GM12878 (cell line): ENCODE measurements at places on chromosomes 5 and 9.

DNA sequence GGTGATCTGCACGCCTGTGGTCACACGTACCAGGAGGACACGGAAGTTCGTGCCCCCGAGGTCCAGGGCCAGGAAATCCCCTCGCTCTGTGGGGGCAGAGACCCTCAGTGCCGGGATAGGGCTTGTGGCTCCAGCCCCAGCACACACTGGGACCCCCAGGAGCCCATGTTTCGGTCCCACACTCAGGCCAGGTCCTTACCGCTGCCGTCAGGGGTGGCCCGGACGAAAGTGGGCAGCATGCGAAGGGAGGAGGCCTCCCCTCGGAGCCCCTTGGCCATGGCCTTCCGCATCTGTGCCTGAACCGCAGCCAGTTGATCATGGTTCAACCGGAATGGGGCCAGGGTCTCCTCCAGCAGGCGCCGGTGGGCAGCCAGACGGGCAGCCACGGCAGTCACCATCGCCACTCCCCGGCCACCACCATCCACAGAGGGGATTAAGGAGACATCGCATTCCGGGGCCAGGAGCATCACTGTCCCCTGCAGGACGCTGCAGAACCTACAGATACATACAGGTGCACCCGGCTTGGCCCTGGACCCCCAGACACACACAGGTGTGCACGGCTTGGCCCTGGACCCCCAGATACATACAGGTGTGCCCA is 11.8 kb downstream of the HK3 start:
- no peak for DNase-seq

DNA sequence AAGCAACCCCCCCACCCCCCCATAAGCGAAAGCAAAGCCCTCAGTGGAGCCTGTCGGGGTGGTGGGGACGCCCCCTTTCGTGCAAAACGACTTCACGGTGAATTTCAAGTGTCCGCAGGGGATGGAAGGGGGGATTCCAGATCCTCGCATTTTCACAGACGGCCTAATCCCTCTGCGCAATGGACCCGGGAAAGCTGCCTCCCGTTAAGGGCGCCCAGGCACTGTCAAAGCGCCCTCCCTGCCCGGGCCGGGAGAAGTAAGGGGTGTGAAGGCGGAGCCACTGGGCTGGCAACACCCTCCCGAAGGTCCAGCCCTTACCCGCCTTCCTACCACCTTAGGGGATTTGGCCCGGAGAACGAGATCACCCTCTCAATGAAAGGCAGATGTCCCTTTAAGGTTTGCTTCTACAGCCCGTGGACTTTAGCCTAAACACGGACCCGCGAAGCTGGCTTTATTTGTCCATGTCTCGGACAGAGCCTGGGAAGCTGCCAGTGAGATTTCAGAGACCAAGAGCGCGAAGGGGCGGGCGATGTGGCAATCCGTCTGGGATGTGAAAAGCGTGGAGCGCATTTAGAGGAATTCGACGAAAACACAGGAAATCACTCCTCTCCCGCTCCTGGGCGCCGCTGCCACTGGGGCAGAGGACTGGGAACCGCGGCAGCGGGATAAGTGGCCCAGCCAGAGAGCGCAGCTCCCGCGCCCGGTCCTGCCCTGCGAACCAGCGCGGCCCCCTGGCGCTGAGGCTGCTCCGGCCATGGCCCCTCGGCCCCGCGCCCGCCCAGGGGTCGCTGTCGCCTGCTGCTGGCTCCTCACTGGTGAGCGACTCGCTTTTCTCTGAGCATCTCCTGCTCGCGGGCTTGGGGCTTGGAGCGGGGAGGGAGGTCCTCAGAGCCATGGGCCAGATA is at the start of the genes ITGA1 and PELO:
TSS of gene ITGA1 (plus strand) at position 317 of the 905 bp plus-strand sequence. CDS start at position 755, 438 bp downstream.
TSS of gene PELO (plus strand) at position 317 of the 905 bp plus-strand sequence. CDS start 12,479 bp downstream, outside the sequence.
- DNase-seq: no peak

DNA sequence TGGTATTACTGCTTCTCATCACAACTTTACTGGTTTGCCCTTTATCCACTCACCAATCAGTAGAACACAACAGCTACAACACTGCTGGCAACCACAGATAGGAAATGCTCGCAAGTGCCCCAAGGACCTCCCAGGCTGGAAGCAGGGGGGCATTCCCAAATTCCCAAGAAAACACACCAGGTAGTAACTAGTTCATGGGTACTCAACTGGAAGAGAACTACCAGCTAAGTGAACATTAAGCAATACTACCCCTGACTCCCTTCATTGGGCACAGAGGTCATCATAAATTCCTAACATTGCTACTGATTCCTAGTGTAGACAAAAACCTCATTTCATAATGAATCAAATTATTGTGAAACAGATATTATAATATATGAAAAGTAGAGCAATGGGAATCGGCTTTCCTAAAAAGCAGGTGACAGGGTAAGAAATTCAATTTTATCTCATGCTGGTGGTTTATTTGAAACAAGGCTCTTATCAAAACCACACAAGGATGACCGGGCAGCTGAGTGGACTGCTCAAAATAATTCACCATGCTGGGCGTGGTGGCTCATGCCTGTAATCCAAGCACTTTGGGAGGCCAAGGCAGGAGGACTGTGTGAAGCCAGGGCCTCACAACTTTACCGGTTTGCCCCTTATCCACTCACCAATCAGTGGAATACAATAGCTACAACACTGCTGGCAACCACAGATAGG is 81.6 kb downstream of the TLE1 start:
- DNase-seq: no peak

DNA sequence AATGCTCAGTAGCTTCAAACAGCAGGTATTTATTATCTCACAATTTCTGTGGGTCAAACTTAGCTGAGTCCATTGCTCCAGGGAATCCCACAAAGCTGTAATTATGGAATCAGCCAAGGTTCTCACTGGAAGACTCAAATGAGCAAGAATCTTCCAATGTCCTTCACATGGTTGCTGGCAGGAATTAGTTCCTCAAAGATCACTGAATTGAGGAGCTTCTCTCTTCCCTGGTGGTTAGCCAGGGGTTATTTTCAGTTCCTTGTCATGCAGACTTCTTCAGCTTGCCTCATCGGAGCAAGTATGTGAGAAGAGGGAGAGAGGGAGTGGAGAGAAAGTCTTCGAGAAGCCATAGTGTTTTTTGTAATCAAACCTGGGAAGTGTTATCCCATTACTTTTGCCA is 2331.9 kb downstream of the MAT2B start:
- DNase-seq: no peak

DNA sequence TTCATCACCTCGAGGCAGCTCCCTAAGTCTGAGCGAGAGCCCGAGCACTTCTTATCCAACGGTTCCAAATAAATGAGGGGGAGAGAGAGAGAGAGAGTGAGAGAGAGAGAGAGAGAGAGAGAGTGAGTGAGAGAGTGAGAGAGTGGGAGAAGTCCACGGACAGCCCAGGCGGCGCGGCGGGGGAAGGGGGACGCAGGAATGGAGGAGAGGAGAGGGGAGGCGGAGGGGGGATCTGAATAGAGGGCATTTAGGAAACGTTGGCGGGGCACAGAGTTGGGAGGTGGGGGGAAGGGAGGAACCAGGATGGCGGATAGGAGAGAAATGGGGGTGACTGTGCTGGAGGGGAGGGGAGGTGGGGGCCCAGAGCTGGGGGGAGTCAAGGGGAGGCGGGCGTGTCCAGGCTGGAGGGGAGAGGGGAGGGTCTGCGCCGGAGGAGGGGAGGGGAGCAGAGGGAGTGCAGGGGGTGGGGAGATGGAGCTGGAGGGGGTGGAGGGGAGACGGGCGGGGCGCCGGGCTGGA is 398 bp upstream of the BASP1 start:
- DNase-seq: no peak

DNA sequence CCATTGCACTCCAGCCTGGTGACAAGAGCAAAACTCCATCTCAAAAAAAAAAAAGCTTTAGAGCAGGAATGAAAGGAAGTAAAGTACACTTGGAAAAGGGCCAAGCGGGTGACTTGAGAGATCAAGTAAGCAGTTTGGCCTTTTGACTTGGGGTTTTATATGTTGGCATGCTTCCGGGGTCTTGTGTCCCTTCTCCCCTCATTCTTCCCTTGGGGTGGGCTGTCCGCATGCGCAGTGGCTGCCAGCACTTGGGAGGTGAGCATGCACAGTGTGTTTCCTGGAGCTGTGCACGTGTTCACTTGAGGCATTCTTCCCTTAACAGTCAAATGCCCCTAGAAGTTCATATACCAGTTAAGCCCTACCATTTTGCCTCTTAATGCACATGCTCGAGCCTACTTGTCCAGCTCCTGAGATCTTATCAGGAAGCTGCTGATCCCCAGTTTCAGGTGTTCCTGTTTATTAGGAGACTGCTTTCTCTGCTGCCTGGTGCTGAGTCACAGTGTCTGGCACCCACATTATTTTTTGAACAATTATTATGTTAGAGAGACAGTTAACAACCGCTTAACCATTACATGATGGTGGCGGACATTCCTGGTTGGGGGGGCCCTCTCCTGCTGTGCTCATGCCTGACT is 32.6 kb upstream of the PRRC2B start:
- no peak for DNase-seq

GRCh38 chr9:96505316-96505991 is 55.5 kb downstream of the HABP4 start:
- DNase-seq: no peak

- no peak for DNase-seq
Measured at GRCh38 chr5:136730426-136730825, 365.1 kb upstream of the TRPC7 start.

DNA sequence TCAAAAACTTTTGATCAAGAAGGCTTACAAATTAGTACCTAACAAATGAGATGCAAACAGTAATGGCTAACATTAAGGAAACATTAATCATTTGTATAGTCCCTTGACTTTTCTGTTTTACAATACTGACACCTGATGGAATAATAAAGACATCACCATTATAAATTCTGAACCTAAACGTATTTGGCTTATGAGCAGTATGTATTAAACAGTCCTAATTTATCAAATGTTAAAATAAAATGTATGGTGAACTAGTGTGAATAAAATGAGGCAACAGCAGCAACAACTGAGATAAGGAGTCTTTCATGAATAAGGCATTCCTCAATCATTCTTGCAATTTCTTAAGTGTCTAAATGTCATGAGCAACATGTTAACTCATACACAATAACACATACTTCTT is 6.0 kb downstream of the PUM3 start:
- no peak for DNase-seq
